ENCODE measurements at places on chromosomes 12 and 14.
A peak's percentile ranks its signal among the peaks of the same experiment; 100 is the strongest.

DNA sequence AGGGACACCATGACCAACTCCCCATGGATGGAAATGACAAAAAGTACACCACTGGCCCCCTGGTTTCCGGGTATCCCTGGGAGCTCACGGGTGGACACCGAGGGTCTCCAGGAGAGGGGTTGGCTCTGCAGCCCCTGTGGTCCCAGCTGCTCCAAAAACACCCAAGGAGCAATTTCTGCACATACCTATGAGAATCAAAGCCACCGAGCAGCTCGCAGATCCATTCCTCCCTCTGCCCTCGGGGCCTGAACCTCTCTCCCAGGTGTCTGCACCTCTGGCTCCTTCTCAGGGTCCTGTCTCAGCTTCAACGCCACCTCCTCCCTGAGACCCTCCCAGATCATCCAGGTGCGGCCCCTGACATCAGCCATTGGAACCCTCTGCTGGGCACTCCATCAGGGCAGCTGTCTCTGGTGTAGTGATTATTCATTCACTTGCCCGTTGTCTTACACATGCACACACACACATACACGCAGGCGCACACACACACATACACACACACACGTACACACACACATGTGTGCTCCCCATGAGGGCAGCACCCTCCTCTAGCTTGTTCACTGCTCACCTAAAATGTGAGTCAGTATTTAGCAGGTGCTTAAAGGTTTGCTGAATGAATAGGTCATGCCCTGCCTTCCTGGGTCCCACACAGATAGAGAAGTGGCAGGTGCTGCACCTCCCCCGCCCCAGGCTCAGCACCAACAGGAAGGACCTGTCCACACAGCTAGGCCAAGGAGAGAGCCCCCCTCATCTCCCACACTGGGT is 5.9 kb downstream of the RIMBP2 start:
- DNase-seq: no peak

- peak; percentile 77 for DNase-seq
Measured at GRCh38 chr14:53458368-53458814, 305.3 kb upstream of the DDHD1 start.

GRCh38 chr12:114841557-114842251 is 157.7 kb upstream of the TBX3 start:
- DNase-seq: no peak

DNA sequence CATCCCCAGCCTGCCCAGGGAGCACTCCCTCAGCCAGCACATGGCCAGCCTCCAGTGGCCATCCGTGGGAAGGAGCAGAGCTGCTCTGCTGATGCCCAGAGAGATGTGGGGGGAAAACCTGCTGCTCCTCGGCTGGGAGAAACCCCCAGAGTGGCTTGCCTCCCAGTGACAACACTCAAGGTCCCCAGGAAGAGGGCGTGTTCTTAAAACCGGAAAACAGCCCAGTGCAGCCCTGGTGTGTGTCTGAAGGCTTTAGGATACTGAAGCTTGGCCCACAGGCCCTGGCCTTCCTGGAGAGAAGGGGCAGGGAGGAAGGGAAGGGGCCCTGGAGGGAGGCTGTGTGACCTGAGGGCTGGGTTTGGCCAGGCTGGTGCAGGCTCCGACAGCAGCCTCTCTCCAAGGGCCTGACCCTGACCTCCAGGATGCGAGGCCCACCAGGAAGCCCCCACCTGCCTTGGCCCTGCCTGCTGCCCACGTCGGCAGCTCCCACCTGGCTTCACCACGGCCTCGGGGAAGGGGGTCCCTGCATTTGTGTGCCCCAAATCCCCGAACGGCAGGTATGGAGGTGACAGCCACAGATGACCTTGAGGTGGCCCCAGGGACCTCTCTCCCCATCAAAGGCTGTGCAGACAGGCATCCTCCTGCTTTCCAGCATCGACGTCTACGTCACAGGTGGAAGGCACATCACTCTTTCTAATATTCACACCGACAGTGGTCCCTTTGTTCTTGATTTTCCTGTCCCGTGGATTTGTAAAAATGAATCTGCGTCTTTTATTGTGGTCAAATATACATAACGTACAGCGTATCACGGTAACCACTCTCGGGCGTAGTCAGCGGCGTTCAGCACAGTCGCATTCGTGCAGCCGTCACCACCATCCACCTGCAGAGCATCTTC is 190.0 kb upstream of the C14orf180 start:
- DNase-seq: no peak

DNA sequence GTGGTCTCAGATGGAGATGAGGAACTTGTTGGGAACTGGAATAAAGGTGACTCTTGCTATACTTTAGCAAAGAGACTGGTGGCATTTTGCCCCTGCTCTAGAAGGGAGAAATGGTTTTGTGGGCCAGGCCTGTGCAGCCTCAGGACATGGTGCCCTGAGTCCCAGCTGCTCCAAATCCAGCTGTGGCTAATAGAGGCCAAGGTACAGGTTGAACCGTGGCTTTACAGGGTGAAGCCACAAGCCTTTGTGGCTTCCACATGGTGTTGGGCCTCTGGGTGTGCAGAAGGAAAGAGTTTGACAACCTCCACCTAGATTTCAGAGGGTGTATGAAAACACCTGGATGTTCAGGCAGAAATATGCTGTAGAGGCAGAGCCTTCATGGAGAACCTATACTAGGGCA is 586.0 kb downstream of the FLRT2 start:
- no peak for DNase-seq

DNA sequence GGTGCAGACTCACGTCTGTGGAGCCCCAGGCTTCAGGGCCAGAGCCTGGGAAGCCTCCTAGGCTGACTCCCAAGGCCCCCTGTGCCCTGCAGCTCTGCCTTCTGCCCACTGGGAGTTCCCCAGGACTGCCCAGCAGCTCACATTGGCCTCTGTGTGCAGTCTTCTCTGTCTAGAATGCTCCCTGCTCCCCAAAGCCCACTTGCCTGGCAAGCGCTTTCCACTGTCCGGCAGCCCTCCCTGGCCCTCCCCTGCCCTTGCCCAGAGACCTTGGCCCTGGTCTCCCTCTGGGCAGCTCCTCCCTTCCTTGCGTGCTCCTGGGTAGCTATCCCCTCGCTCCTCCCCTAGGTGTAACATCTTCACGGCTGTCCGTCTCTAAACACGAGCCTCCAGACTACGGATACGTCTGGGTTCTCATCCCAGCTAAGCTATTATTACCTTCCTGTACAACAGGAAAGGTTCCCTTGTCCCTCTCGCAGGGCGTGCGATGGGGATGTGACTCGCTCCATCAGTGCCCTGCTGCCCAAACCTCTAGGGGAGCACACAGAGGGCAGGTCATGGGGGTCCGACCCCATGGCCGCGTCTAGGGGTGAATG is 325.5 kb upstream of the RTL1 start:
- no peak for DNase-seq

DNA sequence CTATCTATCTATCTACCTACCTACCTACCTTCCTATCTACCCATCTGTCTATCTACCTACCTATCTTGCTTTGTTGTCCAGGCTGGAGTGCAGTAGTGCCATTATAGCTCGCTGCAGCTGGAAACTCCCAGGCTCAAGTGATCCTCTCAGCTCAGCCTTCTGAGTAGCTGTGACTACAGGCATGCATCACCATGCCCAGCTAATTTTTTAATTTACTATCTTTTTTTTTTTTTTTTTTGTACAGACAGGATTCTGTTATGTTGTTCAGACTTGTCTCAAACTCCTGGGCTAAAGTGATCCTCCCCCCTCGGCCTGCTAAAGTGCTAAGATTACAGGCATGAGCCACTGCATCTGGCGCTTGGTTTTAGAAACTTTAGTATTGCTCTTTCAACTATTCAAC is 762.4 kb downstream of the SLC6A15 start:
- no peak for DNase-seq

GRCh38 chr12:53211476-53212381 is 4.7 kb upstream of the ITGB7 start:
- DNase-seq: no peak

- DNase-seq: peak; percentile 59
Measured at GRCh38 chr12:63420206-63420644, 248.1 kb downstream of the DPY19L2 start.

- DNase-seq: no peak
Measured at GRCh38 chr14:102781063-102781462, 3.8 kb downstream of the TRAF3 start.

GRCh38 chr14:100323942-100324307 is 786 bp downstream of the SLC25A47 start:
- no peak for DNase-seq

DNA sequence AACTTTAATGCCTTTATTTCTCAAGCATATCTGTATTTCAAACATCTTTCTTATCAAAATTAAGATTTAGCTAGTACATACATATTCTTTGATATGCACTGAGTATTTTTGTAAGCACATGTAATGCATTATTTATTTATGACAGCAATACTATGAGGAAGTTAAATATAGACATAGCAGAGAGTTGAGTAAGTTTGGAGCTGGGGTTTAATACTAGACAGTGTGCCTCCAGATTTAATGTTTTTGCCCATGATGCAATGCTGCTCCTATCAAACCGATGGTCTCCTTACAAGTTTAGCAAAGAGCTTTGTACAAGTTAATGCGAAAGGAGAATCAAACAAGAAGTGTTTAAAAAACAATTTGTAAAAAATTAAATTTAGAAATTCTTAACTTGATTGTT is 826.6 kb upstream of the MGAT4C start:
- no peak for DNase-seq
